ENCODE measurements at places on chromosomes 7 and 10.

- DNase-seq: peak; percentile 44
Observed at GRCh38 chr7:154789404-154789803, 213.5 kb downstream of the PAXIP1 start.

GRCh38 chr10:70759781-70760180, 25.4 kb downstream of the TBATA start:
- DNase-seq: peak; percentile 27

DNA sequence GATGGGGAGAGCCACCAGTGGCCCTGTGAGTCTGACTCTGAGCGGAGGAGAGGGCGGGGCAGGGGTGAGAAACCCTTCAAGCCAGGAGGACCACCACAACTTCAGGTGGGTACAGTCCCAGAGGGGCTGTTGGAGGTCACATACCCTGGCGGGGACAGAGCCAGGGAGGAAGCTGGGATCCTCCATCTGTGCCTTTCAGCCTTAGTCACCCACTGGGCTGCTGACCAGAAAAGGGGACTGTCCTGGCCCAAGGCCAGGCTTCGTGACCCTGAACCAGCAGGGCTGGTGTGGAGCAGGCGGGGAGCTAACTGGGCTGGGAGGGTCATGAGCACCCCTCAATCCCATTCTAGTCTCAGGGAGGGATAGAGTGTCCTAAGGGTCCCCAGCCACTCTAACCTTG, 1.5 kb upstream of the CALHM3 start:
- DNase-seq: no peak

GRCh38 chr10:89526358-89526757, 9.0 kb downstream of the SLC16A12 start:
- DNase-seq: no peak

DNA sequence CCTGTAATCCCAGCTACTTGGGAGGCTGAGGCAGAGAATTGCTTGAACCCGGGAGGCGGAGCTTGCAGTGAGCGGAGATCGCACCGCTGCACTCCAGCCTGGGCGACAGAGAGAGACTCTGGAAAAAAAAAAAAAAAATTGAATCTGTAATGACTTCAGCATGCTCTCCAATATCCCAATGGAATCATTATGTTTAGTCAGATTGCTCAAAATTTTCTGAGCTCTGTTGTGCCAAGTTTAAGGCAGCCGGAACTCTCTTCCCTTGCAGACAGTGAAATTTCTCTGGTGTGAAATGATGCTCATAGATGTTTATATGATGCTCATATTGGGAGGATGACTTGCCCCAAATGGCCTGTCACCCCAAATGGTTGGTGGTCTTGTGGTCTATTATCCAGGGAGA, 180.9 kb downstream of the CTTNBP2 start:
- DNase-seq: no peak

DNA sequence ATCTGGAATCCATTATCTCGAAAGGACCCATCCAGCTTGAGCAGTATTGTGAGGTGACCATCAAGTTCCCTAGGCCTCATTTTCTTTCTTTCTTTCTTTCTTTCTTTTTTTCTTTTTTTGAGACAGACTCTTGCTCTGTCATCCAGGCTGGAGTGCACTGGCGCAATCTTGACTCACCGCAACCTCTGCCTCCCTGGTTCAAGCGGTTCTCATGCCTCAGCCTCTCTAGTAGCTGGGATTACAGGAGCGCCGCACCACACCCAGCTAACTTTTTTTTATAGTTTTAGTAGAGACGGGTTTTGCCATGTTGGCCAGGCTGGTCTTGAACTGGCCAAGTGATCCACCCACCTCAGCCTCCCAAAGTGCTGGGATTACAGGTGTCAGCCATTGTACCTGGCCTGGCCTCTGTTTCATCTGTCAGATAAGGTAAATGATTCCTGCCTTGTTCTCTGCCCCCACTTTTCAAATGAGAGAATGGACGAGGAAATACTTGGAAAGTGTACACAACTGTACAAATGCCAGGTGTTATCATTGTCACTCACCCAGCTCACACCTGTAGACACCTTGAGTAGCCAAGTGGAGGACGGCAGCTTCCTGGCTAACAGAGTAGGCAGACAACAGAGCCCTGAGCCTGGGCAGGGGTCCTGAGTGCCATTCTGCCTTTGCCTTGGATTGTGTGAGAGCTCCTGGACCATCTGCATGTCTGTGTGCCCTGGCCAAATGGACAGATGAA, 54.1 kb downstream of the HK1 start:
- DNase-seq: no peak

DNA sequence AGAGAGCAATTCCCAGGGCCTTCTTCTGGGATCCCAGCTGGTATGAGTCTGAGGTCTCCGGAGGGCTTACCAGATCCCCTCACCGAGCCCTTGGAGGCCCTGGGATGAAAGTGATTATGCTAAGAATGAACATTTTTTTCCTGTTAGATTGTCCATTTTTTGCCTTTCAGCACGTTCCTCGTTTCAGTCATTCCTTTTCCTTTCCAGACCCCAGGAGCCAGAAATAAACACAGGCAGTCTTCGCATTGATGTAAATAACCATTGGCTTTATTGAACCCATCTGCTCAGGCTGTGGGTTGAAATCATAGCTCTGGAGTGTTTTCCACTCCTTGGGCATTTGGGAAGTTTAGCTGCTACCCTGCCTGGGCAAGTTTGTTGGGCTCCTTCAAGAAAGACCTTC, 320.9 kb upstream of the AUTS2 start:
- no peak for DNase-seq

GRCh38 chr10:109920016-109920415, 3.3 kb downstream of the XPNPEP1 start:
- no peak for DNase-seq

GRCh38 chr7:92133133-92133736, 1.0 kb downstream of the CYP51A1 start:
- DNase-seq: peak; percentile 24

DNA sequence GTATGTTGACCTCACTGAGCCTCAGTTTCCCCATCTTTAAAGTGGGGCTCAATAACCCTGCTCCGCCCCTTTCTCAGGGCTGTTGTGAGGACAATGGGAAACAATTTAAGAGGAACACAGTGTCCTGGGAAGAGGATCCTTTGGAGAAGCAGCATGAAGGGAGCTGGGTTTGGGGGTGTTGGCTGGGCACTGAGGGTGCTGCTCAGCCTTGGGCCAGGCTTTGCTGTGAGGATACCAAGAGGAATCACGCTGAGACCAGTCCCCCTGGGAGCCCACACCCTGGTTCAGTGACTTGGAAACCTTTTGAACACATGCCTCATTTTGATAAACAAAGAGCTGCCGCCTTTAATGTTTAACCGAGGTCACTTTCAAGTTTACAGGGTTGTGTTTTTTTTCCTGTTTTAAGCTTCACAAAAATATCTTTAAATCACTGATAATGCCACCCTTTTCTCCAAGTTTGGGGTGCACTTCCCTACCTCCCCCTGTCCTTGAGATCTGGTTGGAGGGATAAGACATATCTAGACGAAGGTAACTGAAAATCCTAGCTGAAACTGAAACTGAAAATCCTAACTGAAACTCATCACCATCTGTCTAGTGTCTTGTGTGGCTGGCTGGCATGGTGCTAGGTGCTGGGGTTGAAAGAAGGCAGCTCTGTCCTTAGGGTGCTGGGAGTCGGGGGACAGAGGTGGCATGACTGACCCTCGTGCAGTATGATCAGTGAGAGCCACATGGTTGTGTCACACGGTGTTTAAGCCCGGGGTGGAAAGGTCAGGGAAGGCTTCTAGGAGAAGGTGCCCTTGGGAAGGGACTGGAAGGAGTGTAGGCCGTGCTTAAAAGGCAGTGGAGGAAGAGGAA, 27.7 kb downstream of the ZNF775 start:
- peak; percentile 94 for DNase-seq
